Ammon's horn (tissue), 1 donor: ENCODE measurements at places on chromosomes 3 and 15.

DNA sequence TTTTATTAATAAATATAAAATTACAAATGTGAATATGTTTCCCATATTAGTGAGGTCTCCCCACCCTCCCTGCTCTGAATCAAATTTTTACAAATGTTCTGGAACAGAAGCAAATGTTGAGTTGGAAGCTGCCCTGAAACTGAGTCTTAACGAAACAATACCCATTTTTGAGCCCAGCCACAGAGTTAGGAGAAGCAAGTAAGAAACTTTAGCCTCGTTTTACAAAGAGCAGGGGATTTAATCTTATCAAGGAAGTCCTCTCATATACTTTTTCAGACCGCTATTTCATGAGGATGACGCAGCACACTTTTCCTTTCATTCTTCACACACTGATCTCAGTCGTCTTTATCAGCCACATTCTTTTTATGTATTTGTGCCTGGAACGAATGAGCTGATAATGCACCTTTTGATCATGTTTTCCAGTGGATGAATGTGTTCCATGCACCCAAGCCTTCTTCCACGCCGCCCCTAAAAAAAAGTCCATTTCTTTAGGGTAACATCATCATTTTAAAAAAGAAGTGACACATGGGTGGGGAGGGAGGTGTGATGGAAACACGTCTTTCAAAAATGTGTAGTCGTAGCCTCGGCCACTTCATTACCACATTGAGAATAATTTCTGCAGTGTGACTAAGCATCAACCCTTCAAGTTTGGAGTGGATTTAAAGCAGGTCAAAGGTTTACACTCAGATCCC lies 48.1 kb downstream of the SETMAR start:
- DNase-seq = peak; percentile 16

GRCh38 chr15:85044251-85044853 lies 62.7 kb downstream of the PDE8A start:
- DNase-seq = peak; percentile 92

DNA sequence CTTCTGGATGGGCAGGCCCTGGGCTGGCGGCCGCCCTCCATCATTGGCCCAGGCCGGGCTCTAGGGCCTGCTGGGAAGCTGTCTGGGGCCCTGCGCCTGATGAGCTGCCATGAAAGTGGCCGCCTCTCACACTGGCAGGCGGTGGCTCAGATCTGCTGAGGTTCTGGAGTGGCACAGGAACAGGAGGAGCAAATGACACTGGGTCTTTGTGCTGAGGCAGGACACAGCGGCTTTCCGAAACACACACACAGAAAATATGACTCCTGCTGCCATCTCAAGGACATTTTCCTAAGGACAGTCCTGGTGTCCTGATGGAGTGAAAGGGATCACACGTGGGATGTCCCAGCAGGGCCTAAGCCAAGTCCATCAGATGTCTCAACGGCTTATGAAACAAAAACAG lies 103.5 kb downstream of the NUP210 start:
- DNase-seq = peak; percentile 75

- DNase-seq = no peak
Observed at GRCh38 chr3:36730966-36731365, 33.4 kb downstream of the DCLK3 start.

DNA sequence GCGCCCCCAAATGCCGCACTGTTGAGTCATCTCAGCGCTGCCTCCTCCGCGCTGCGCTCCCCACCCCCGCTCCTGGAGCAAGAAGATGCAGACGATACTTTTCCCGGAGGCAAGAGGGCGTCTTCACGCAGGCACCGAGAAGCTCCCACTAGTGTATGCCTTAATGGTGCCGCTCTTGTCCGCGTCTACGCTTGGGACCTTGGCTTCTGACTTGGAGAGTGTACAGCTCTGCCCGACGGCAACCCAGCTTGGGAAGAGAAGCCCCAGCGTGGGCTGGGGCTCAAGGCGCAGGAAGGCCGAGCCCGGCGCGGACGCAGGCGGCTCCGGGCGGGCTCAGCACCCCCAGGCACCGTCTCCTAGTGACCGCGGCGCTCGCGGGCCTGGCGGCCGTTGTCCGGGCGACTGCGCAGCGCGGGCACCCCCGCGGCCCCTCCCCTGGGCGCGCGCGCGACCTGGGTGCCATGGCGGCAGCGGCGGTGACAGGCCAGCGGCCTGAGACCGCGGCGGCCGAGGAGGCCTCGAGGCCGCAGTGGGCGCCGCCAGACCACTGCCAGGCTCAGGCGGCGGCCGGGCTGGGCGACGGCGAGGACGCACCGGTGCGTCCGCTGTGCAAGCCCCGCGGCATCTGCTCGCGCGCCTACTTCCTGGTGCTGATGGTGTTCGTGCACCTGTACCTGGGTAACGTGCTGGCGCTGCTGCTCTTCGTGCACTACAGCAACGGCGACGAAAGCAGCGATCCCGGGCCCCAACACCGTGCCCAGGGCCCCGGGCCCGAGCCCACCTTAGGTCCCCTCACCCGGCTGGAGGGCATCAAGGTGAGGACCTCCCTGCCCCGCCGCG lies at the start of gene P4HTM:
P4HTM (plus strand) TSS at position 446 of the 840 bp plus-strand sequence; CDS start at position 462, 16 bp downstream.
- DNase-seq = peak; percentile 95

GRCh38 chr3:163672954-163673353 lies 1405.3 kb downstream of the SI start:
- no peak for DNase-seq

GRCh38 chr15:88028024-88028423 lies 228.5 kb downstream of the NTRK3 start:
- peak; percentile 32 for DNase-seq

GRCh38 chr3:13348100-13348499 lies 72.0 kb downstream of the NUP210 start:
- no peak for DNase-seq

DNA sequence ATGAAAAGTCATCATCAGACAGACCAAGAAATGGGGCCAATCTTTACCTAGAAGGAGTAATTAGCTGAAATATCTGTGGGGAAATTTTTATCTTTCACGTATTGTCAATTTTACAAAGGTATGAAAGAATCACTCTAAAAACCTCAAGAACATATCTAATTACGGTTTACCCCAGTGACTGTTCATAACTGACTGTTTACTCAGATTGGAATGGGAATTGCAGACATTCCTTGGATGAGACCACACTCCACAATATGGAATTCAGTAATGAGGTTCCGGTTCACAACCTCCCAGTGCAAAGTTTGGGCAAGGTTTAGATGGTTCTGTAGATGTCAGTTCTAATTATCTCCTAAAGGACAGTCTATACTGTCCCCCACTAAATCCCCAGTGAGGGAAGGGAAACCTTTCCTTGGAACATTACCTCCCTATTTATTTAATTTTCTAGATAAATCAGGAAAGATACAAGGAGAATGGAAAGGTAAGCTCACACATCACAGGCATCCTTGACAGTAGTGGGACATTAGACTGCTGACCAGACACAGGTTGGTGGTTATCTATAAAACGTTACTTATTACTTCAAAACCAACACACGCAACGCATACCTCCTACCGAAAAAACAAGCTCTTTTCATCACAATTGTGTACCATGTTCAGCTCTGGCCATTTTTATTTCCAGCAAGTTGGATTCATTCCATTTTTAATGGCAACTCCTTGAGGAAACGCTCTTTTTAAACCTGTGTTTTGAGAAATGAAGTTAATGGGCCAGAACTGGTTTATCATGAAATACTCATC lies 129.9 kb downstream of the RORA start:
- DNase-seq = no peak

GRCh38 chr3:11080492-11080891 lies 73.8 kb upstream of the HRH1 start:
- DNase-seq = no peak

DNA sequence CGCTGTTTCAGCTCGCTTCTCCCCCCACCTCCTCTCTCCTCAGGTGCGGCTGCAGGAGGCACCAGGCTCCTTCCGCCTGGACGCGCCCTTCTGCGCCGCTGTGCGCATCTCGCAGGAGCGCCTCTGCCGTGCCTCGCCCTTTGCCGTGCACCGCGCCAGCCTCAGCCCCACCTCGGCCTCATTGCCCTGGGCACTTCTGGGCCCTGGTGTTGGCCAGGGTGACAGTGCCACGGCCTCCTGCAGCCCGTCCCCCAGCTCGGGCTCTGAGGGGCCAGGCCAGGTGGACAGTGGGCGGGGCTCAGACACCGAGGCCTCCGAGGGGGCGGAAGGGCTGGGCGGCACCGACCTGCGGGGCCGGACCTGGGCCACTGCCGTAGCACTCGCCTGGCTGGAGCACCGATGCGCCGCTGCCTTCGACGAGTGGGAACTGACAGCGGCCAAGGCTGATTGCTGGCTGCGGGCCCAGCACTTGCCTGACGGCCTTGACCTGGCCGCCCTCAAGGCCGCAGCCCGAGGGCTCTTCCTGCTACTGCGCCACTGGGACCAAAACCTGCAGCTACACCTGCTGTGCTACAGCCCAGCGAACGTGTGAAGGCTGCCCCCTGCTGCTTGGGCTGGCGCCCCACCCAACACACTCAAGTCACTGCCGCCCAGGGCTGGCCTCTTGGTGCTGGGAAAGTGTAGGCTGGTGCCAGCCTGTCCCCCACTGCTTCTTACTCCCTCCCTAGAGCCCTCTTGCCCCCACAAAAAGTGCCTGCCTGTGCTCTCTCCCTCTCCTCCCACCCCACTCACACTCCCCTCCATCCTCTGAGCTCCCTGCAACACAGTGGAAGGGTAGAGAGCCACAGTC lies 7.1 kb downstream of the ALG3 start:
- DNase-seq = no peak

GRCh38 chr3:63231643-63232042 lies 46.5 kb upstream of the SYNPR start:
- no peak for DNase-seq

DNA sequence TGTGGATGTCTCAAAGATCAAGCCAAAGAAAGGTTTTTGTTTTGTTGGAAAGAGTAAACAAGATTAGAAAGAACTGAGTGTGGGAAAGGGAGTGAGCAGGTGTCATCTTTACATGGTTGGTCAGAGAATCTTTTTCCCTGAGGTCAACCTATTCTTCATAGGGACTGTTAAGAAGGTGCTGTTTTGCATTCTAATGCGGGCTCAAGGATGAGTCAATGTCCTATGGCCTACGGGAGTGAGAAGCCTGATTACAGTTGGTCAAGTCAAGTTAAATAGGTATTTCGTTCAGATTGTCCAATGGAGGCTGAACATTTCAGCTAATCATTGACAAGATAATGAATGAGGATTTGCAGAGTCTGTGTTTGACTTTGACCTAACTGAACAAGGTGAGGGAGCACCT lies 491.2 kb upstream of the PDZRN3 start:
- no peak for DNase-seq
